ENCODE measurements at places on chromosomes 2 and 18.

- DNase-seq: peak; percentile 35
These were observed 38.5 kb upstream of the ATP9B start for GRCh38 chr18:79030680-79031079.

DNA sequence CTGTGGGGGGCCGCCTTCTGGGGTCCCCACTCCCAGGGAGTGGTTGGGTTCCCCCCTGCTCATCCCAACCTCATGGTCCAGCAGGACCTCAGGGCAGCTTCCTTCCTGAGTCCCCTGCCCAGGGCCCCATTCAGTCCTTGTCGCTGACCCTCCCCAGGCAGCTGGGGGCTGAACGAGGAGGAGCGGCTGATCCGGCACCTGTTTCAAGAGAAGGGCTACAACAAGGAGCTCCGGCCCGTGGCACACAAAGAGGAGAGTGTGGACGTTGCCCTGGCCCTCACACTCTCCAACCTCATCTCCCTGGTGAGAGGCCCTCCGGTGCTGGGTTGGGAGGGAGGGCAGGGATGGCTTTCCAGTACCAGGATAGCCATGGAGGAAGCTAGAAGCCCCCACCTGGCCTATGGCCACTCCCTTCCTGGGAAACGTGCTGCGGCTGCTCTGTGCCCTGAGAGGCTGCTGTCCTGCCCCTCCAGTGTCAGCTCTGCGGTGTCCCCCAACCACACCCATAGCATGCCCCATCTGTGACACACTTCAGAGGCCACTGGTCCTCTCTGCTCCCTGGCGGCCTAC lies 497 bp downstream of the CHRND start:
- no peak for DNase-seq

DNA sequence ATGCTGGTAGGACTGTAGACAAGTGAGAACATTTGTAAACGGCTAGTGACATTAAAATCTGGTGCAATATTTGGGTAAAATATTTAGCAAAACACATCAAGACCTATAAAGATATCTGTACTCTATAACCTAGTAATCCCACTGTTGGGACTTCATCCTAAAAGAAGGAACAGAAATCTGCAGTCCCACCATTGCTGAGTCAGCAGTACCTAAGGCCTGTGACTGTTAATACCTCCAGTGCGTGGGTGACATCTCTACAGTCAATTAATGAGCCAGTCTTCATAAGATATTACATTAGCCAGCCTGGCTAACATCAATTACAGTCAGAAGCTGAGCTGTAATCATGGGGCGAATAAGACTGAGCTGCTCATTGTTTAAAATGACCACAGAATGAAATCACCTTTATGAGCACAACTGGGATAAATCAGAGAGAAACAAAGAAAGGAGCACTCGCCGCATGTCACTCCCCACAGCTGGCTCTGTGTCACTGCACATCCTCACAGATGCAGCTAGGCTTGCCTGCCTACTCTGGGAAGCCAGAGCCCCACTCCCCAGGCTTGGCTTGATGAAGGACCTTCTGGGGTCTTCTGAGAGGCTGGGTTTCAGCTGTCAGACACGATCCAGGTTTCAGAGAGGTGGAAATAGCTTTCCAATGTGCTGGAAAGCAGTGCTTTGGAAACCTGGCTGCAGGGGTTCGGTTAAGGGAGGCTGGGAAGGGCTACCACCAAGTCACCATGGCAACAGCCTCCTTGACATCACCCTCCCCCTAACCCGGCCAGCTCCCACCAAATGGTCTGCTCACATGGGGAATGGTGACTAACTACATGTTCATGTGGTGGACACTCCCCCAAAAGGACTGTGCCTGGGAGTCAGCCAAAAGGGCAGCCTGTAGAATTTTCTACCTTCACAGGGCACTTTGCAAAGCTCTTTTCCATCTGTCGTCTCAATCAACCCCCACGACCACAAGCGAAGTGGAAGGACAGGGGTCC lies 145.0 kb downstream of the ZBTB7C start:
- peak; percentile 22 for DNase-seq

DNA sequence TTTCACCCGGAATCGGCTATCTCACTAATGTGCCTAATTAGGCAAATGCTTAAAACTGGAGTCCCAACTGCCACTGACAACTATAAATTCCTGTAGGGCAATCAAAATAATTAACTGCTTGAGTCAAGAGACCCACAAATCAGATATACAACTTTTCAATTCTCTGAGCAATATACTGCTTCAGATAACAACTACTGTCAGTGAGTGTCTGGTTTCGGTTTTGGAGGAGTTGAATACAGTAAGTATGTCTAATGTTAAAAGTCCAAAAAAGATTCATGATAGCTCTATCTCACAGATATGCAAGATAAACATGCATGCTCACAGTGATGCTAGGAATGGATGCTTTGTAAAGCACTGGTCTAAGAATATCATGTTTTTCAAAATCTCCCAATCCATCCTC lies 283.3 kb downstream of the NRXN1 start:
- DNase-seq: no peak

DNA sequence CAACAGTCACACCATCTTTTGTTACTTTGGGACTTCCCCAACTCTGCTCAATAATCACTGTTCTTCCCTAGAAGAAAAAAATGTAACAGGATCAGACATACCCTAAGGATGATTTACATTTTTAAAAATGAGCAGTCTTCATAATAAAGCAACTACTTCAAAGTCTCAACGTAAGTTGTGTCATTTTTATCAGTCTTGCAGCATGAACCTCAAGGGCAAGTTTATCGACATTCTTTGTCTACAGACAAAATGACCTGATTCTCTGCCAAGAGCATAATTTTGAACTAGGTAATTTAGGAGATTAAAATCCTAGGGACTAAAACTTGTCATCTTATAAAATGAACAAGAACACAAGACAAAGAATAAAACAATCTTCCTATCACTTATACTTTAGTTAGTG lies 2.3 kb downstream of the HSPD1 start:
- no peak for DNase-seq

DNA sequence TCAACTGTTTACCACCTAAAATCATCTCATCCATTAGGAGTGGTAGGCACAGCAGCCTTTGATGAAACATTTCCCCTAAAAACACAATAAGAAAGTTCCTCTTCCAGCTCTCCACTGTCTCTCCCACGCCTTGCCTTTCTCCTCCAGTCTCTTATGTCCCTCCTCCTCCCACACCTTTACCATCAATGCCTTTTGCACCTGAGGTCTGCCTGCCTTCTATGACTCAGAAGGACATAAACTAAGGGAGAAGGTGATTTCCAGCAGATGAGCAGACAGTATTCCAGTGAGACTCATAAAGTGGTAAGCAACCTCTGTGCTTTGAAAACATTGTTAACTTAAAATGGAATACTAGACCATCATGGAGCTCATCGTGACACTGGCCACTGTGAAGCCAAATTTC lies 34.2 kb upstream of the NDUFV2 start:
- no peak for DNase-seq

- no peak for DNase-seq
These were observed 87.1 kb downstream of the CNTNAP5 start for GRCh38 chr2:124112206-124112605.

DNA sequence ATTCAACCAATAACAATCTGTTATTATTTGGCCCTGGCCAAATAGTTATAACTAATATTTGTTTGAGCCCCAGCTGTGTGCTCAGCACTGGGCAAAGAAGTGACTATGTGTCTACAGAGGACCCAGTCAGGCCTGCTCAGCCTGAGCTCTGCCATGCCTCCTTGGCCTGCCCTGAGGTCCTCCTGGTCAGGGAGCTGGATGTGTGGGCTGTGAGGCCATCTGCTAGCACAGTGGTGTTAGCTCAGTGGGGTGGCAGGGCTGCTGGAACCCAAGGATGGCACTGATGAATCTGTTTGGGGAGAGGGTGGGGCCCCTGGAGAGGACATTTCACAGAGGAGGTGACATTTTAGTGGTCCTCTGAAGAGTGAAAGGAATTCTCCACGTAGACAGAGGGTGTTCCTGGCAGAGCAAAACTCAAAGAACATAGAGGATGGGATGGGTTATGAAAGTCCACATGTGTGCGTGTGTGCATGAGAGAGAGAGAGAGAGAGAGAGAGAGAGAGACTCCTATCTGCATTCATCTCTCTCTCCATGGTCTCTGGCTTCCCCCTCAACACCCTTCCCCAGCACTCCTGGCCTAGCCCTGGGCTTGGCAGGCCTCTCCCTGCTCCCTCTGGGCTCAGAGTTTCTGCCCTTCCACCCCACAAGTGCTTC lies 21.2 kb upstream of the ATOH8 start:
- DNase-seq: no peak

DNA sequence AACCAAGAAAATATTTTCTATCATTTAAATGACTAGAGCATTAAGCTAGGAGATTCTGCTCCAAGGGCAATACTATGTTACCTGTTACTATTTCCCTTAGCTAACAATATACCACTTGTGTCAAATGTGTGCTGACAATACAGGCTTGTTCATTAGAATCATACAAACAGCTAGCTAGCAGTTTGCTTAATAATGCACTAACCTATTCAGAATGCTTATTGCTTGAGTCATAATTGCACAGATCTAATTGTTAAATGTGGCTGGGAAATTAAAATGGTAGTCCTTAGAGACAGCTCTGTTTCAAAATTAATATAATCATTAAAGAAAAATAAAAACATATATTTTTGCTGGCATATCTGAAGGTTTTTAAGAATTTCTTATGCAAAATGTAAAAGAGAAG lies 344.2 kb downstream of the ERBB4 start:
- no peak for DNase-seq

DNA sequence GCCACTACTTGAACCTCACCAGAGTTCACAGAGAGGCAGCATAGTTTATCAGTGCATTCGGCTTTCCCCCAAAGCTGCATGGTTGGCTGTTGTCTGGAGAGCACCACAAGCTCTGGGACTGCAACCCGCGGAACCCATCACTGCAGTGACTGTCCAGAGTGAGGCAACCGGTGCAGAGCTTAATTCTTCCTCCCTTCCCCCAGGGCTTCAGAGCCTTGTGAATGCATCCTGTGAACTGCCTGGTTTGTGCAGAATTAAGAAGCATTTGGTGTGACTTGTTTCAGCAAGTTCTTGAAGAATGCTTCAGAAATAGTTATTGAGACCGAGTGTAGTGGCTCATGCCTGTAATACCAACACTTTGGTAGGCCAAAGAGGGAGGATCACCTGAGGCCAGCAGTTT lies 99.2 kb upstream of the FOSL2 start:
- no peak for DNase-seq

- DNase-seq: no peak
These were observed 61.8 kb downstream of the BIN1 start for GRCh38 chr2:127044977-127045661.

- no peak for DNase-seq
These were observed 41.1 kb downstream of the ACOXL start for GRCh38 chr2:110773401-110773921.

GRCh38 chr2:33210626-33211025 lies 263.9 kb downstream of the LTBP1 start:
- DNase-seq: no peak

DNA sequence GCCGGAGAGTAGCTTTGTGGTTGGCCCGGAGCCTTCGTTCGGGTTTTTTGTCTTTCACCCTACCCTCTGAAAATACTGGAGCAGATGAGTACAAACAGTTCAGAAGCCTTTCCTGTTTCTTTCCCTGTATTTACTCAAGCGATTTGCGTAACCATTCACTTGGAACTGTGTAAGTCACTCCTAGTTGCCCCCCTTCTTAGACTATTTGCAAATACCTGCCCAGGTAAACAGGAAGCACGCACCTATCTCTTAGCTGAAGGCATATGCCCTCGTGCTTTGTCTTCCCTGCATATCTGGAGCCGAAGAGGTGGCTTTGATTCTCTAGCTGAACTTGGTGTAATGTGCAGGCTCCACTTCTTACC lies 1.4 kb downstream of the KCNS3 start:
- DNase-seq: no peak

DNA sequence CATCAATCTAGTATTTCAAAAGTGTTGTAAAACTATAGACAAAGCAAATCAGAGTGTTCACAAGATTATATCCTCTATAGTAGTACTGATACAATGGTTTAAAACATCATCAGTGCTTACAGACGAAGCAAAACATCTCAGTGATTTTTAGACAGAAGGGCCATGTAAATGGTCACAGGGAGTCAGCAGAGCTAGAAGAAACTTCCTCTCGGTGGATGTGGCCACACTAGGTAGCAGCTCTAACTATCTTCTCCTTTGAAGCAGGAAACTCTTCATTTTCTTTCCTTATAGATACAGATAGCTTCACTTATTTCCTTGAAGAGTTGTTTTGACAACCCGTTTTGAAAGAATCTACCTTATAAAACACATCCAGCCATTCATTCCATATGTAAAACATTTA lies 80.4 kb upstream of the CD226 start:
- DNase-seq: no peak

GRCh38 chr2:38060236-38061018 lies 15.5 kb downstream of the CYP1B1 start:
- DNase-seq: no peak

- no peak for DNase-seq
These were observed 13.5 kb downstream of the ELAC1 start for GRCh38 chr18:50981381-50981780.

DNA sequence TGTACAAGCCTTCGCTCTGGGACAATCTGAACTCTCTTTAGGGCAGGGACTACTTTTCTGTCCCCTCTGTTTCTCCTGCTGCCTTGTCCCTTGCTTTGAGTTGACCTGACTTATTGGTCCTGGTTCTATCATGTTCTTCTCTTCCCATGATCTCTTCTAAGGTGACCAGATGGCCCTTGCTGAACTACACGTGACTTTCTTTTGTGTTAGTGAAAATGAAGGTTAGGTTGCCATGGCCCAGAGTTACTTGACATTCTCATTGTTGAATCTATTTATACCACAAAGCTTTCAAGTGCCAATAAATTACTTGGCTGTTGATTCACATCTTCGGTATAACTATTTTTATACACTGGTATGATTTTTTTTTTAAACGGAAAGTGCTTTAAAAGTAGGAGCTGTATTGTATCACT lies 24.4 kb downstream of the MRPL33 start:
- no peak for DNase-seq

GRCh38 chr18:35827903-35828275 lies 144.6 kb upstream of the RMP24 start:
- no peak for DNase-seq

DNA sequence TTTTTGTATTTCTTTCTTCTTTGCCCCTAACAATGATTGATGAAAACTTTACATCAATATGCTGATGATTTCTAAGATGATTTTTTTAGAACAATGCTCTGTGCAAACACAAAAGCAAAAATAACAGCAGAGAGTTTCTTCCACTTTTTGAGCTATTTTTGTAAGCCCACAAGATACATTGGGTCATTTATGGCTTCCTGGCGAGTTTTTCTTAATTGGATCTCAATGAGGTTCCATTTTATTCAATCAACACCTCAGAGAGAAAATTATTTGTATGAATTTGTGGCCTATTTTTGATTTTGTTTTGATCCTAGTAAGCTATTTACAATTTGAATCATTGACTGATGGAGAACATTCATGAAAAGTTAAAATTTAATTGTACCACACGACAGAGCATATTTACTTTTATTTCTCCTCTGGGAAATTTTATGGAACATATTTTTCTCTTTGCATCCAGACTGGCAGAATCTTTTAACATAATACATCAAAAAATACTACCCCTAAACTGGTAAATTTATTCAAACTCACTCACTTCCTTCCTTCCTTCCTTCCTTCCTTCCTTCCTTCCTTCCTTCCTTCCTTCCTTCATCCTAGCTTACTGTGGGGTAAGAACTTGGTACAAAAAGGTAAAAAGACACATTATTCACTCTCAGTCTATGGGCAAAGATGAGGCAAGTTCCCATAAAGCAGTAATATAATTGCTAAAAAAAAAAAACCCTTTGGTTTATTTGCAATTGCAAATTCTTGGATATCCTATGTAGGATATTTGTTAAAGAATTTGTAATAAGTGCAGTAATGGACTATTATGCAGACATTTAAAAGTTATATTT lies 710.4 kb downstream of the SLC4A3 start:
- DNase-seq: no peak

GRCh38 chr18:3967359-3968180 lies 487.5 kb downstream of the DLGAP1 start:
- no peak for DNase-seq

GRCh38 chr18:7248877-7249276 lies 18.0 kb downstream of the LRRC30 start:
- DNase-seq: no peak
